ENCODE measurements at places on chromosomes 16 and 17.

GRCh38 chr16:17001471-17001870 is 469.3 kb downstream of the XYLT1 start:
- ATAC-seq = no peak

DNA sequence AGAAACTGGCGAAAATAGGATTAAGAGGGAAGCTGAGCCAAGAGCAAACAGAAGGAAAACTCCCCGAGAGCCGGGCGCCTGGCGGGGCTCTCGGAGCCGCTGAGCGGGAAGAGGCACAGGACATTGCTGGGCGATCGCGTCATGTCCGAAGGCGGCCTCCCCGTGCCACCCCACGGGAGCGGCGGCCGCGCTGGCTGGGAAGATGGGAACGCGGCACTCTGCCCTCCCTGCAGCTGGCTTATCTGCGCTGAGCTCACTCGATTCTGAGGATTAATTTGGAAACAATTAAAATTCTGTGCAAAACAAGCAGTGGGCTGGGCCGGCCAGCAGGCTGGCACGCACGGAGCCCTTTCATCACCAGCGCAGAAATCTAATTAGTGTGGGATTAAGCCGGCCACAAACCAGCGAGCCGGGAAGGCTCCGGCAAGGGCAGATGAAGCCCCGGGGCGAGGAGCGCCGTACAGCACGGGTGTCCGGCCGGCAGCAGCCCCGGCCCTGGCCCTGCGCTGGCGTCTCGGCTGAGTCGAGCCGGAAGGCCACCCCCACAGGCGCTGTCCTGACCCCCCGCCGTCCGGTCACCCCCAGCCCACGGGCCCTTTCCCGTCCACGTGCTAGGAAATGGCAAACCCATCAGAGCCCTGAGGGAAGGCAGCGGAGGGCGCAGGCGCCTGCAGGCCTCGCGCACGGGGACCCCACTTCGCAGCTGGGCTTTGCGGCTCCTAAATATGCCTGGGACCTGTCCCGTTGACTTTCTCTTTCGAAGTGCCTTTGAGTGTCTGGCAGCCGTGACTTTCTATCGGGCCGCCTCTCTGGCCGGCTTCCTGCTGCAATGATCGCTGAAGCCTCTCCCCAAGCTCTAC is 37.9 kb downstream of the SOX8 start:
- peak; percentile 30 for ATAC-seq

GRCh38 chr17:67474081-67474661 is 97.1 kb downstream of the PITPNC1 start:
- ATAC-seq = no peak

- no peak for ATAC-seq
Observed at GRCh38 chr17:77523540-77523939, 382.8 kb downstream of the SEC14L1 start.

GRCh38 chr16:82506692-82507670 is 119.8 kb upstream of the CDH13 start:
- ATAC-seq = no peak

DNA sequence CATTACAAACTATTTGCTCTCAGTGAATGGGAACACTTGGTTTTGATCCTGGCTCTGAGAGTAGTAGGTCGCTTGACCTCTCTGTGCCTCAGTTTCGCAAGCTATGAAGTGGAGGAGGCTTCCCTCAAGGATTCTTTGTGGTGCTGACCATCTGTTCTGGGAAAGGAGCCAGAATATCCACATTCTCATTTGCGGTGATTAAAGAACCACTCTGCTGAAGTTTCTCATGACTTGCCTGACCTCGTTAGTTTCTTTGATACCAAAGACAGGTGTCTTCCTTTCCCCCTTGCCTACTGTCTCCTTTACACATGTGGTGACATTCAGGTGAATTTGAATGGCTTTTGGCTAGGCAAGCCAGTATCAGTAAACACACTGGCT is 116.0 kb downstream of the SNX29 start:
- no peak for ATAC-seq

DNA sequence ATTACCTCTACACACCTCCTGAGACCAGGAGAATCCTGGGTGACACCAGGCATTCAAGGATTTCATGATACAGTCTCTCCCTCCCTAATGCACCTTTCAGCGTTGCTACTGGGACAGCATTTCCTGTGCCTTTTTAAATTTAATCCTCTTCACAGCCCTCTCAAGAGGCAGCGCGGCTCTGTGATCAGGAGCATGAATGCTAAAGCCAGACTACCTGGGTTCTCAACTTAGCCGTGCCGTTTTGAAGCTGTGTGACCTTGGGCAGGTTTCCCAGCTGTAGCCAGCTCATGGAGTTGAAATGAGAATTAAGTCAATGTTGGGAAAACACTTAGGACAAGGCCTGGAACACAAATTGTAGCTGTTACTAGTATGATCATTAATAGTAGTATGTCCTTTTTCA is 191.8 kb downstream of the XYLT1 start:
- no peak for ATAC-seq

DNA sequence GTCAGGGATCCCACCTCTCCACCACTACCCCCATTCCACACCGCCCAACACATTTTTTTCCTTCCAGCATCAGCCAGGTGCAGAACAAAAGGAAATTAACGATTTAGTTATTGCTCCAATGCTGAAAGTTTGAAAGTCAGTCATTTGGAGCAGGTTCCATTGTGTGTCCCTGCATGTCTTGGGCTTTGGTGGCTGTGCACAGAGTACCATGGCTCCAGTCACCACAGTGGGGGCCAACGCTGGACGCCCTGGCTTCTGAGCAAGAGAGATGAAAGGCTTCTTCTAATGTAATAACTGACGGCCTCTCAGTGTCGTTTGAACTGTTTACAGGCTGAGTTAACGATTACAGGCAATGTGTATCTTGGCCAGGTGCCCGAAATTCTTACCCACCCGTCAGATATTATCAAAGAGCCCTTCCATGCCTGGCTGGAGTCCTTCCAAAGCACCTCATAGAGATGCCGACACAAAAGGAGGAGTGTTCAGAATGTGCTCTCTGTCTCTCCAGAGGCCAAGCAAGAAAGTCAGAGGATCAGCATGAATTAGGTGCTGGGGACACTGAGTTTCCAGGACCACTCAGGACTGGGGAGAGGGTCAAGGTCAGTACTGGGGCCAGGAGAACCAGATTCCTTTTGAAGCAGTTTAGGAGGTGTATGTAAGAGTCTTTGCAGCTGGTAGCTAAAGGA is 25.9 kb downstream of the RNF43 start:
- peak; percentile 38 for ATAC-seq

DNA sequence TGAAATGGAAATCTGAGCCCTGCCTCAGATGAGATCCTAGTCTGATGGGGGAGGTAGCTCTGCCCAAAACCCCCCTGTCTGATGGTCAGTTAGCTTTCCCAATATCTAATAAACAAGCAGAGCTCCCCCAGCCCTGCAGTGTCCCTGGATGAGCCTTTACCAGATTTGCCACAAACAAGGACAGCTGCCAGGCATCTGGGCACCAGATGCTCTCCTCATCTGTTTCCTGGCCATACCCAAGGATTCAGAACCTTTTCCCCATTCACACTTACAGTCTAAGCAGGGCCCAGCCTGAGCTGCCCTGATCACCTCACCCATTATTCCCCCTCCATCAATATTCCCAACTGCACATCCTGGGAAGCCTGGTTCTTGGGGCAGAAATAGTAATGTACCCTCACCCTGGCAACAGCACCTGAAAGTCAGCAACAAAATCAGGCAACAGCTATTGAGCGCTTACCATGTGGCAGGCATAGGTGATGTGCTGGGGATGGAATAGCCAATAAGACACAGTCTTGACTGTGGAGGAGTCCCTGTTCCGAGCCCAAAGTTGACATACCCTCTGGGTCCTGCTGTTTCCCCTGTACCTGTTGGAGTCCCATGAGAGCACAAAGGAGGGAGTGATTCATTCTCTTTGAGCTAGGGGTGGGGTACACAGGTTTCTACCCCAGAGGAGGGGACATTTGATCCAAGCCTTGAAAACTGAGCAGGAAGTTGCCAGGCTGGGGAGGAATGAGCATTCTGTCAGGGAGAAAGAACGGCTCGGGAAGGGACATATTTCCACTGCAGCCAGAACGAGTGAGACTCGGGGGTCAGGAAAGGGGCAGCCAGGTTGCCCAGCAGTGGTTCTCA is 147.4 kb downstream of the TMEM132E start:
- ATAC-seq = no peak

DNA sequence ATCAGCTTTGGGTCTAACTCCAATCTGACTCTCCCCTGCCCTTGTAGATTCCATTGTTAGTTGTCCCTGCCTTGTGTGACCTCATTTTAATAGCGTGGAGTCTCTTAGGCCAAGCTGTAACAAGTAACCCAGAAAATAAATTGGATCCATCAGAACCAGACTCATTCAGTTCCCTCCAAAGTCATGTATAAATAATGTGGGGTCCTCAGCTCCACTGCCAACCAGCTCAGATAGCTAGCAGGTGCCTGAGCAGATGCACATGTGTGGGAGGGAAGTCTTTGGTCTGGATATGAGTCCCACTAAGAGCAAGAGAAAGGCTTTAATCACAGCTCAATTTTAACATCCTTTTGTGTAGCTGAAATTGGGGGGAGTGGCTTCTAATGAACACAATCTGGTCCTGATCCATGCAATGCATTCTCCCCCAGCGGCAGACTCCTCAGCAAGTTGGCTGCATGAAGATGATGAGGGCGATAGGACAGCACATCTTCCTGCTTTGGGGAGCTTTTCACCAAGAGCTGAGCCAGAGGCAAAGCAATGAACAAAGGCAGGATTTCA is 151.6 kb downstream of the ABCC12 start:
- ATAC-seq = no peak

DNA sequence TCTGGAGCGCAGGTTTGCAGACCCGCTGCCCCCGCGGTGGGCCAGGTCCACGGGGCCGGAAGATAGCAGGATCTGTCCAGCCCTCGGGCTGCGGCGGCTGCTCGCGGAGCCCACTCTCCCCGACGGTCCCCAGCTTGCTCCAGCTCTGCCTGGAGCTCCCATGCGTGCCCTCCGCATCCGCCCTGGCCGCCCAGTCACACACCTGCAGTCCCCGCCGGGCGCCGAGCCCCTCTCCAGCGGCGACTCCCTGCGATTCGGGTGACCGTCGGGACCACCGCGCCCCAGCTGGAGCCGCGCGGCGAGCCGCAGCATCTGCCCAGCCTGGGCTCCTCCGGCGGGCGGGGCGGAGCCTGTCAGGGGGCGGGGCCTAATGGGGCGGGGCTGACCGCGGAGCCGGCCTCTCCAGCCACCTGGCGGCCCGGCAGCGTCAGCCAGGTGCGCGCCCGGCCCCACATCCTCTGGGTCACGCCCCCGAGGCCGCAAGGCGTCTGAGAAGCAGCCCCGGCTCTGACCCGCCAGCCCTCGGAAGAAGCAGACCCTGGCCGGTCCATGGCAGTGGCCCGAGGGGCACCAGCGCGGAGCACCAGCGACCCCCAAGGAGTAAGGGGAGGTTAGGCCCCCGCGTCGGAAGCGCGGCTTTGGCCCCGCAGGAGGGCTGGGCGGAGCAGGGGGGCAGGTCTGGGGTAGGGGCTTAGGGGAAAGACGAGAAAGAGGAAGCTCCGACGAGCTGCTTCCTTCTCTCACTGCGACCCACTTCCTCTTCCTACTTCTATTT is at the start of gene PIK3R5:
PIK3R5 (minus strand) TSS at position 314 of the 775 bp plus-strand sequence. CDS start 54,213 bp downstream, outside the sequence.
- ATAC-seq = peak; percentile 90

DNA sequence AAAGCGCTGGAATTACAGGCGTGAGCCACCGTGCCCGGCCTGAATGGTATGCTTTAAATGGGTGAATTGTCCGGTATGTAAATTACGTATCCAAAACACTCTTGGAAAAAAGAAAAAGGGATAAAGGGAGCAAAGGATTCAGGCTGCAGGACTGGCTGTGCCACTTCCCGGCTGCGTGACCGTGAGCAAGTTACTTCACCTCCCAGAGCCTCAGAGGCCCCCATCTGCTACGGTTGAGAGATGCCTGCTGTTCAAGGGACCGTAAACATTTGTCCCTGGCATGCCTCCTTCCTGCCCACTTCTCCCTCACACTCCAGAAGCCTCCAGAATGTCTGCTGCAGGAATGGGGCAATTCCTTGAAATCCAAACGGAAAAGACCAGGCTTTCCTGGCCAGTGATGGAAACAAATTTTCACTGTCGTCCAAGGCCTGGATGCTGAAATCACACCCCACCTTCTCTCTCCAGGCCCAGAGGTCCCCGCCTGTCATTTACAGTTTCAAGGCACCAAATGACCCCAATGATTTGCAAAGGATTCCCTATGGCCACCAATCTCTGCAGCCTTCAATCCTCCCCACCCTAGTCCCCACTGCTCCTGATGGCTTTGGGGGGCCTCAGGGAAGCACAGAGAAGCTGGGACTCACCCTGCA is 22.9 kb upstream of the LITAF start:
- no peak for ATAC-seq

- ATAC-seq = no peak
Observed at GRCh38 chr17:67215991-67216421, 29.0 kb downstream of the HELZ start.

GRCh38 chr17:34360601-34361270 is 2.3 kb downstream of the CCL1 start:
- ATAC-seq = no peak

GRCh38 chr17:42806249-42806648 is 7.6 kb downstream of the CNTD1 start:
- peak; percentile 55 for ATAC-seq

DNA sequence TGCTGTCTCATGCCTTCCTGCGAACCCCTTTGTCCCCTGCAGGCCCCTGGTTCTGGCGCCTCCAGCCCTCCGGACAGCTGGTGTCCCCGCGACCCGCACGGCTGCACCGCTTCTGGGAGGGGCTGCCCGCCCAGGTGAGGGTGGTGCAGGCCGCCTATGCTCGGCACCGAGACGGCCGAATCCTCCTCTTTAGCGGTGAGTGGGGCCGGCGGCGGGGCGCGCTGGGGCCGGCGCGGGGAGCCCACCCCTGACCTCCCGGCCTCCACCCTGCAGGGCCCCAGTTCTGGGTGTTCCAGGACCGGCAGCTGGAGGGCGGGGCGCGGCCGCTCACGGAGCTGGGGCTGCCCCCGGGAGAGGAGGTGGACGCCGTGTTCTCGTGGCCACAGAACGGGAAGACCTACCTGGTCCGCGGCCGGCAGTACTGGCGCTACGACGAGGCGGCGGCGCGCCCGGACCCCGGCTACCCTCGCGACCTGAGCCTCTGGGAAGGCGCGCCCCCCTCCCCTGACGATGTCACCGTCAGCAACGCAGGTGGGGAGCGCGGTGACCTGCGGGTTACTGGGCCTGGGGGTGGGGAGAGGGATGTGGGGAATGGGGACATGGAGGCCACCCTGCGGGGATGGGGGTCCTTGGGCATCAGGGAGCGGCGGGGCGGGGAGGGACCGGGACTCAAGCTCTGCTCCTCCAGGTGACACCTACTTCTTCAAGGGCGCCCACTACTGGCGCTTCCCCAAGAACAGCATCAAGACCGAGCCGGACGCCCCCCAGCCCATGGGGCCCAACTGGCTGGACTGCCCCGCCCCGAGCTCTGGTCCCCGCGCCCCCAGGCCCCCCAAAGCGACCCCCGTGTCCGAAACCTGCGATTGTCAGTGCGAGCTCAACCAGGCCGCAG is 7.1 kb upstream of the IL32 start:
- peak; percentile 40 for ATAC-seq

- ATAC-seq = no peak
Observed at GRCh38 chr16:51129105-51129504, 22.0 kb downstream of the SALL1 start.

DNA sequence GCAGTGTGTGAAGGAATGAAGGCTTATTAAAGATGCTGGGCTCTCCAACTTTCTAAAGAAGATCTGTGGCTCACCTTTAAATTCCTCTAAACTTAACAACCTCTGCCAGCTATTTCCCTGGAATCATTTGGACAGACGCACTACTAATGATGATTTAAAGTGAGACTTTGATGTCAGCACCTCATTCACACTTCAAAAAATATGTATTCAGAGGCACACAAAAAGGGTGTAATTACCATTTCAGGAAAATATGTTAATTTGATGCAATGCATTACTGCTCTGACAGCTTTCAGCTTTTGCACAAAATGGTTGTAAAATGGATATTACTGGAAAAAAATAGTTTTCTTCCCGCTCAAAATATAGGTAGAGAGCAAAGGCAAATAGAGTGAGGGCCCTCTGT is 423.9 kb upstream of the ASIC2 start:
- no peak for ATAC-seq

All from esophagus mucosa (tissue), 1 donor.